ENCODE measurements at places on chromosomes 12 and 14.

DNA sequence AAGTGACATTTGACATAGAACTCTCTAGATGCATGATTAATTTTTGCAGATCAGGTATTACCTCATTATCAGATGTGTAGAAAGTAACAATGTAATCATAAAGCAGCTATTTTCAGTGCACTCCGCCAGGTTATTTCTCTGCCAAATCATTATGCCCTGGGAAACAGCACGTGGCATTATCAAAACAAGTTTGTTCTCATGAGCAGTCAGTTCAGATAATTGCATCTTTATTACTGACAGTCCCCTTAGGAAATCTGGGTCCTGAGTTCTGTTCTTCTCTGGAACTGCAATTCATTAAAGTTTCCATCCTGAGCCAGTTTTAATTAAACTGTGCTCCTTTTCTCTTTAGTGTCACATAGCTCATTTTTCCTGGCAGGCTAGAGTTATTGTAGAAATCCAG is 94.7 kb upstream of the KRR1 start:
- DNase-seq: no peak

DNA sequence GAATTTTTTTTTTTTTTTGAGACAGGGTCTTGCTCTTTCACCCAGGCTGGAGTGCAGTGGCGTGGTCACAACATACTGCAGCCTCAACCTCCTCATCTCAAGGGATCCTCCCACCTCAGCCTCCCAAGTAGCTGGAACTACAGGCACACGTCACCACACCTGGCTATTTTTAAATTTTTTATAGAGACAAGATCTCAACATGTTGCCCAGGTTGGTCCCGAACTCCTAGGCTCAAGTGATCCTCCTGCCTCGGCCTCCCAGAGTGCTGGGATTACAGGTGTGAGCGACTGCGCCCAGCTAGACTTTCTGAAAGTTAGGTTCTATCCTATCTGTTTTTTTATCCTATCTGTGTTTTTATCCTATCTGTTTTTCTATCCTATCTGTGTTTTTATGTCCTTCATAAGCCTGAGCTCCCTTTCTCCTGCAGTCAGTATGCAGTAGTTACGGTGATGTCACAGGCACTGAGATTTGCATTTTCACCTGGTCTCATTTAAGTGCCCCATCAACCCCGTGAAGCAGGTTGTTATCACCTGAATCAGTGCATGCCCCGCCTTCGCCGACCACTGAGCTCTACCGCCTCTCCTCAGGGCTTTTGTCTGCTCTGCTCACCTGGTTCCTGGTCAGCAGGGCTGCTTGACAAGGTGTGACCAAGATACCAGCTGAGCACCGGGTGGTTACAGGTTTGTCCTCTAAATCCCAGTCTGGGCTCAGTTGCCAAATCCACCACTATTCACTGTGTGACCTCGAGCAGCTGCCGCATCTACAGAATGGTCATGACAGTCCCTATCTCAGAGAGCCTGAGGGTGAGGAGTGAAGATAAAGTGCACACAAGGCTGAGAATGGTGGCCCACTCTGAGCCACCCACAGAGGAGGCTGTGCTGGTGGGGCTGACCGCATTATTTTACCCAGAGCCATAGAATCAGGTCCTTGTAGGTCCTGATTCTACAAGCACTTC is 33.1 kb downstream of the SYNDIG1L start:
- DNase-seq: no peak

GRCh38 chr12:129776977-129777667 is 126.7 kb downstream of the TMEM132D start:
- DNase-seq: no peak

- DNase-seq: no peak
Observed at GRCh38 chr14:42929806-42930480, 1323.3 kb downstream of the LRFN5 start.

DNA sequence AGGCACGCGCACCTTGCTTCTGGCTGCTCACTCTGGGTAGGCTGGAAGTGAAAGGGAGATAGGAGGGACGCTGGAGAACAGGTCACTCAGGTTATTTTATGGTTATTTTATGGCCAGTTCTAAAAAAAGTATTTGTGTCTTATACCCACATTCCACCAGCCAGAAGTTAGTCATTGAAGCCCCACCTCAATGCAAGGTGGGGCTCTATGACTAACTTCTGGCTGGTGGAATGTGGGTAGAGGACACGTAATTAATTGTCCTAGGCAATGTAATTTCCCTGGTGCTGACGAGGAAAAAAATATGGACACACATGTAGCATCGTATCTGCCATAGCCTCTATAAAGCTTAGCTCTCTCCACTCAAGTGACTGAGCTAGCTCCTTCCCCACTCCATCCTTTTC is 104.9 kb downstream of the PDZRN4 start:
- no peak for DNase-seq

DNA sequence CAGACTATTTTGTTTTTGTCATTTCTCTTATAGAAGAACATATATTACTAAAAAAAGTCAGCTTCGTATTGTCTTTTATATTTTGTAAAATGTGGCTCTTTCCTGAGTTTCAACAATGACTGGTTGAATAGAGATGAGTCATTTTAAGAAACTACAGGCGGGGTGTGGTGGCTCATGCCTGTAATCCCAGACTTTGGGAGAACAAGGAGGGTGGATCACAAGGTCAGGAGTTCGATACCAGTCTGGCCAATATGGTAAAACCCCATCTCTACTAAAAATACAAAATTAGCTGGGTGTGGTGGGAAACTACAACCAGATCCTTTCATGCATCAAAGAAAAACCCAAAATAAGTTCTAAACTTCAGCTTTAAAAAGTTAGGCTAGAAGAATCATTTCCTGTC is 28.8 kb downstream of the HECTD4 start:
- DNase-seq: no peak

DNA sequence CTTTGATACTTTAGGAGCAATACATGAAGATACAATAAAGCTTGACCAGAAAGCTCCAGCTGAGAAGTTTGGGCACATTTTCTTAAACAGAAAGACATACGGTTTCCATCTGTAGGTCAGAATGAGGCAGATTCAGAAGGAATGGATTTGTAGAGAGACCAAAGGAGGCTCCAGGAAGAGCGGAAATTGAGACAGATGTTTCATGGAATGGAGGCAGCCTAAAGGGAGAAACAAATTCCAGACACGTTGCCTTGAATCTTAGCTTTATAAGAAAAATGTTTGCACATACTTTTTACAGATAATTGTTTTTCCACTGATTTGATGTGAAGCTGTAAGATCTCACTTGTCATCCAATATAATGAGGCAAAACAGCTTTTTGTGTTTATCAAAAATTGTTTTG is 24.8 kb downstream of the EPYC start:
- no peak for DNase-seq

DNA sequence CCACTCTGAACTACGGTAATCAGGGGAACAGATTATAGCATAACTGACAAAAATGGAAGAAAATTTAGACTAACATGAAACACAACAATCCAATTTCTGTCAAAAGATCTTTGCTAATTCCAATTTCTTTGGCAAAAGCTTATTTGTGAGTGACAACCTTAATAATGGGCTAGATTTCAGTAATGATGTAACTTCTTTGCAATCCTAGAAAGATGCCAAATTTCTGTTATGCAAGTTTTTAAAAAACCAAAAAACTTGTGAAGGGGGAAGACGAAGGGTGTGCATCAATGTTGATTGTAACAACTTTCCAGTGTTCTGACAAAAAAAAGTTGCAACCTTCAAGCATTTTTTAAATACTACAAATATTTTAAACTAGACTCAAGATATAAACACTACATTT is 59.9 kb downstream of the DICER1 start:
- DNase-seq: no peak

GRCh38 chr12:64585104-64585503 is 25.2 kb upstream of the RASSF3 start:
- DNase-seq: no peak

Measured in hematopoietic multipotent progenitor cell treated with erythropoietin and hydrocortisone succinate and interleukin-3 and kit ligand, for 17 days (in vitro differentiated cells).